ENCODE measurements at places on chromosomes 4 and X.

- DNase-seq, result no peak
Observed at GRCh38 chr4:73224886-73225285, 33.7 kb downstream of the ANKRD17 start.

DNA sequence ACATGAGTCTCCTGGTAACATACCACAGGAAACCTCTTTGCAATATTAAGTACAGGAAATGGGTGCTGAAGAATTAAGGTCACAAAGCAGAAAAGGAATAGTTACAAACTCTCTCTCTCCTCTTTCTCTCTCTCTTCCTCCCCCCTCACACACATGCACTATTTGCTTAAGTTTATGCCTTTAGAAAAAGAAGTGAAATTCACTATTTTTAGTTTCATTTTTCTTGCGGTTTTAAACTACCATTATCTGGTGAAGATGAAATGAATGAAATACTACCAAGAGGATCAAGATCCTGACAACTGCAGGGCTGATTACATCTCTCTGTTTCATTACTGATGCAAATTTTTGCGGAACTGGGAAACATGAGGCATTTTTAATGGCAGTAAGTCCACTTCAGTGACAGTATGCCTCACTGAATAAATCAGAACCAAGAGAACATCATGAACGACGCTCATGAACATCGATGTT is 64.3 kb upstream of the FTHL17 start:
- no peak for DNase-seq

- DNase-seq, result no peak
Observed at GRCh38 chr4:150329373-150329772, 251.1 kb downstream of the DCLK2 start.

GRCh38 chr4:1538941-1539772 is 132.9 kb upstream of the NKX1-1 start:
- no peak for DNase-seq

DNA sequence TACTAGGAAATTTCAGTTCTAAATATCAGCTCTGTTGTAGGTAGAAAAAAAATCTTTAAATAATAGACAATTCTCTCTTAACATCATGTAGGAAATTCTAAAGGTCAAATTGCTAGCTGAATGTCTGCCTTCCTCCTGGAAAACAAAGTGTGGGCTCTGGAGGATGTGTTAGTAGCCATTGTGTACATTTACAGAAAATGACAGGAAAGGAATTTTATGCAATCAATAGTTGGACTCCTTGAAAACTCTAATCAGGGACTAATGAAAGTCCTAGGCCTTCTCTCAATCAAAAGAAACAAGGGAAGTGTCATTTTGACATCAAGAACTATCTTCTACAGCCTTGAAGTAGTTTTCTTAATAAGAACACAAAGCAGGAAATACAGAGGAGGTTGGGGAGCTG is 174.6 kb downstream of the ANKRD50 start:
- peak; percentile 16 for DNase-seq

DNA sequence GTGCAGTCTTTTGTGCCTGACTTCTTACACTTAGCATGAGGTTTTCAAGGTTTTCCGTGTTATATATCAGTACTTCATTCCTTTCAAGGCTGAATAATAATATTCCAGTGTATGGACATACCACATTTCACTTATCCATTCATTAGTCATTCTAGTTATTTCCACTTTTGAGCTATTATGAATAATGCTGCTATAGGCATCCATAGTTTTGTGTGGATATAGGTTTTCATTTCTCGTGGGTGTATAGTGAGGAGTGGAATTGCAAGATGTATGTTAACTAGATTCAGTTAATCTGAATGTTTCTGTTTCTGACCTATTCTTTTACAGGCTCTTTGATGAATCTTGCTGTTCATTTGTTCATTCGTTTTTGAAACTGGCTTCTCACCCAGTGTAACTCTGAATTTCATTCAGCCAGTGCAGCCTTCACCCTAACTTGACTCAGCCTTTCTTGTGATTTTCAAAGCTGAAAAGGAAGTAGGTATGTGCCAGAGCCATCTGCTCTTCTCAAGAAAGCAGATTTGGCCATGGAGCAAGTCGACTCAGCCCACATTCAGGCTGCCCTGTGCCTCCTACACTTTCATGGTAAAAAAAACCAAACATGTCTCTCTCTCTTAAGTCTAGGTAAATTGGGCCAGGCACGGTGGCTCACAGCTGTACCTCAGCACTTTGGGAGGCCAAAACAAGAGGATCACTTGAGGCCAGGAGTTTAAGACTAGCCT is 56.3 kb upstream of the NOCT start:
- no peak for DNase-seq

- DNase-seq, result no peak
Observed at GRCh38 chr4:56958111-56958517, 19.3 kb downstream of the NOA1 start.

- DNase-seq, result no peak
Observed at GRCh38 chr4:48602763-48603162, 112.7 kb downstream of the ZAR1 start.

DNA sequence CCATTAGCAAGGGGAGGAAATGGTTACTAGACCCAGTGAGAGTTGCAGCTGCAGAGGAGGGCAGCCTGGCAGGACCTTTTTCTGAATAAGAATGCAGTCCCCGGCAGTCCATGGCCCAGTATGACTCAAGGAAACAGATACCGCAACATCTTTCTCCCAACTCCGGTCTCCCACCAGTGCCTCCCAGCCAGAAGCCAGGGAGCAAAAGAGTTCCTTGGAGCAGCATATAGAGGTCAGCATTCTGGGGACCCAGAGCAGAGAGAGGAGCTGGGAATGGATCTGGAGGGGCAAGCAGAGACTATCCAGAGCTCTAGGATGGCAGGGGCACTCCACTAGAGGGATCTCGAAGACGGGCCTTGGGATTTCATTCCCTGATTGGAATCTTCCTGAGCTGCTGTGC is 339.2 kb upstream of the AADAT start:
- no peak for DNase-seq

DNA sequence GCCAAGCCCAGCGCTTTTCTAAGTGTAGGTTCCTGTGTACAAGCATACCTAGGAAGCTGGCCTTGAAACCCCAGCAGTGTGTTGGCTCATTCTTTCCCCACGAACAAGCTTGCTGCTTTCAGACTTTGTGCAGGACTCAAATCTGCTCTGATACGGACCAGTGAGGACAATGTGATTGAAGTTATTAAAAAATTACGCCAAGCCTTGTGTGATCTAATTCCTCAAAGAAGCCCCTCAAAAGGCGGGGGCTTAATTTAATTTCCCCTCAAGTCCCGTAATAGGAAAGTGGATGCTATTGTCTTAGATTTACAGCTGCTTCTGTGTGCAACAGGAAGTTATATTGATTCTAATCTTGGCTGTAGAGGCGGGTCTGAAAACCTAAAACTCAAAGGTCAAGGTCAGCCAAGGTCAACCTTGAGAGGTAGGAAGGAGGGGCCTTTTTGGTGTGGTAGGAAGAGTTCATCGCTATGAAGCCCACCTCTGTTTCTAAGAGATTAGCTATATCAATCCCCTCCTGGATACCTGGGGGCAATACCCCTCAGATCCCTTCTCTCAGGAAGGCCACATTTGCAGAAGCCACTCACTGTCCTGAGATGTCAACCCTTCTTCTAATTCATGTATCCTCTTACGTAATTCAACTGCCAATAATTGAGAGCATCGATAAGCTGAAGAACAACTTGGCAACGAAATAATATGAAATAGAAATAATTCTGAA is 45.1 kb downstream of the TBC1D9 start:
- DNase-seq, result no peak

- DNase-seq, result no peak
Observed at GRCh38 chrX:22037225-22037624, 5.1 kb downstream of the PHEX start.

DNA sequence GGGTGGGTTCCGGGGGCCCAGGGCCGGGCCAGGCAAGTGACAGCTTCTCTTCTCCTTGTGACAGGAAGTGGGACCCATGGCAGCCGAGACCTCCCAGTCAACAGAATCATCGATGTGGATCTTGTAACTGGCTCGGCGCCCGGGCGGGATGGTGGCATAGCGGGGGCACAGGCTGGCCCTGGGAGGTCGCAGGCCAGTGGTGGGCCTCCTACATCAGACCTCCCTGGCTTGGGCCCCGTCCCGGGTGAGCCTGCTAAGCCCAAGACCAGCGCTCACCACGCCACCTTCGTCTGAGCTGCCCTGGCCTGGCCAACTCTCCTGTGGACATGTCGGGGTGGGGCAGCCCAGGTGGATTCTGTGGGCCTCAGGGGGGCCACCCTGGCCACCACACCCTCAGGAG is 2.4 kb upstream of the HGFAC start:
- DNase-seq, result no peak

- no peak for DNase-seq
Observed at GRCh38 chrX:120672841-120673530, 43.1 kb upstream of the C1GALT1C1 start.

- DNase-seq, result peak; percentile 24
Observed at GRCh38 chrX:148741441-148741840, 241.0 kb downstream of the AFF2 start.

GRCh38 chrX:132615391-132616131 is 126.7 kb upstream of the MBNL3 start:
- DNase-seq, result peak; percentile 50

DNA sequence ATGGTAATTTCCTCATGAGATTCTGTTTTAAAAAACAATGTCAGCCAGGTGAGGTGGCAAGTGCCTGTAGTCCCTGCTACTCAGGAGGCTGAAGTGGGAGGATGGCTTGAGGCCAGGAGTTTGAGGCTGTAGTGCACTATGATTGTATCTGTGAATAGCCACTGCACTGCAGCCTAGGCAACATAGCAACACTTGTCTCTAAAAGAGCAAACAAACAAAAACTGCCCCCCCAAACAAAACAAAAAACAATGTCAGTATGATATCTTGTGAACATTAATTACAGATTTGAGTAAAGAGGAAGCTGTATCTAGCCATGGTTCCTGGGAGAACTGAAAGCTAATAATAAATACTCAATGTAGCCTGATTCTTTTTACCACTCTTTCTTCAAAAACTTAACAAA is 6.8 kb upstream of the MSL3 start:
- no peak for DNase-seq

GRCh38 chrX:17668929-17669328 is 68.4 kb upstream of the SCML1 start:
- DNase-seq, result no peak

DNA sequence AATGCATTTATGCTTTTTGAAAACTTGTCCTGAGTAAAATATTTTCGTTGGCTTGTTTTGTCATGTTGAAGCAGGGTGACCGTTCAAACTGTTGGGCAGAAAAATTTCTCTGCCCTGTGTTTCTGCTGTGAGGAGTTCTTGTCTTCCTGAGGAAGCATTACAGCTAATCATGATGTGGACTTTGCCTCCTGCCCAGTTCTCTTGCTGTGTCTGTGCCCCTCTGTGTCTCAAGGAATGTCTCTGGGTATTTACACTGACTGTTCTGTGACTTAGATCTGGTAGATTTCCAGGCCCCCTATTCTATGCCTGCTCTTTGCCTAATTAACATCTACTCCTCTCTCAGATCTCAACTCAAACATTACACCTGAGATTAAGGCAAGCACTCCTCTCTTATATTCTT is 30.4 kb upstream of the RPL34 start:
- no peak for DNase-seq

GRCh38 chrX:154855256-154855655 is 20.8 kb upstream of the SMIM9 start:
- DNase-seq, result peak; percentile 48

GRCh38 chr4:114178392-114178791 is 198.9 kb upstream of the ARSJ start:
- no peak for DNase-seq

GRCh38 chrX:35700121-35700520 is 98.0 kb upstream of the MAGEB16 start:
- DNase-seq, result no peak

DNA sequence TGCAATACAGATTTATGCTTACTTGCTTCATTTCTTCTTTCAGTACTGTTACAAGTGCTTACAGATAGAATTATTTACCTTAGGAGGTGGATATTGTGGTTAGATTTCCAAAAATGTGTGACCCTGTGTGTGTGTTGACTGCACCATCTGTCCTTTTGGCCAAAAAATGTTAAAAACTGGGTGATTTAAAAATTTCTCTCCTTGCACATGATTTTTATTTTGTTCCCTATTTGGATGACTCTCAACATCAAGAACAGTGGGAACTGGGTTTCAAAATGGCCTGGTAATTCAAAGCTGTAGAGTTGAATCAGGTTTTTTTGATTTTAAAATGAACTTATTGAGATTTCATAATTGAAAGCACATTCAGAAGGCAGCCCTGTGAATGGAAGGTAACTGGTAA is 1132.9 kb downstream of the RAPGEF2 start:
- DNase-seq, result no peak

- DNase-seq, result peak; percentile 42
Observed at GRCh38 chr4:174553828-174554227, 31.5 kb upstream of the HPGD start.

DNA sequence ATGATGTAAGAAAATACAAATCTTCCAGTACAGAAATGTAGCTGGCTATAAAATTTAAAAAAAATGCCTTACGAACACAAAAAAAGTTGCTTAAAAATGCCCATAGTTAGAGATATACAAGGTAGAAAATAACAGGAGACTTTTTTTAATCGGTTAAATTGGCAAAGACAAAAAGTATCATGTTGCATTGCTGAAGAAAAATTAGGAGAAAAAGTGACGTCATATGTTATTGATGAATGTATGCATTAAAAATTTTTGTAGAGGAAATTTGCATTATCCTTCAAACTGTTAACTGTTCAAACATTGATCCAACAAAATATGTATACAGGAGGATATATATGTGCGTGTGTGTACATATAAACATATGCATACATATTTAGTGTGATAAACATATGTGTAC is 1634.4 kb upstream of the PCDH7 start:
- no peak for DNase-seq

- DNase-seq, result no peak
Observed at GRCh38 chr4:150574678-150575077, 7.3 kb upstream of the MAB21L2 start.

- no peak for DNase-seq
Observed at GRCh38 chrX:146064156-146064555, 246.5 kb downstream of the SLITRK2 start.

- peak; percentile 33 for DNase-seq
Observed at GRCh38 chr4:17468619-17469221, 43.2 kb downstream of the QDPR start.

DNA sequence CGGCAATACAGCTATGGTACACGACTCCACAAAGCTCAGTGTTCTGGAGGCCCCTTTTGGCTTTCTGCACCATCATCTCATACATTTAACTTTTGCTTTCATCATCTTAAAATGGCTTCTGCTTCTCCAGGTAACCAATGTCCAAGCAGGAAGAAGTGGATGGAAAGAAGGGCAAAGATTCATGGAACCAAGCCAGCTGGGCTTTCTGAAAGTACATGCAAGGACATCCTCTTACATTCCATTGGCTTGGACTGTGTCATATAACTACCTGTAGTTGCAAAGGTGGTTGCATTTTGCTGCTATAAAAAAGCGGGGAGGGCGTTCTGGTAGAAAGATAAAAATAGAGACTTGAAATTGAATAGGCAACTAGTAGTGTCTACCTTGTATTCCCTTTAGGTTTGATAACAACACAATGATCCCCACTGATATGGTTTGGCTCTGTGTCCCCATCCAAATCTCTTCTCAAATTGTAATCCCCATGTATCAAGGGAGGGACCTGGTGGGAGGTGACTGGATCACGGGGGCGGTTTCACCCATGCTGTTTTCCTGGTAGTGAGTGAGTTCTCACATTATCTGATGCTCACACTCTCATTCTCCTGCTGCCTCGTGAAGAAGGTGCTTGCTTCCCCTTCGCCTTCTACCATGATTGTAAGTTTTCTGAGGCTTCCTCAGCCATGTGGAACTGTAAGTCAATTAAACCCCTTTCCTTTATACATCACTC is 6.7 kb upstream of the FHIP1A start:
- no peak for DNase-seq
